ENCODE measurements at places on chromosomes 12 and 14.

DNA sequence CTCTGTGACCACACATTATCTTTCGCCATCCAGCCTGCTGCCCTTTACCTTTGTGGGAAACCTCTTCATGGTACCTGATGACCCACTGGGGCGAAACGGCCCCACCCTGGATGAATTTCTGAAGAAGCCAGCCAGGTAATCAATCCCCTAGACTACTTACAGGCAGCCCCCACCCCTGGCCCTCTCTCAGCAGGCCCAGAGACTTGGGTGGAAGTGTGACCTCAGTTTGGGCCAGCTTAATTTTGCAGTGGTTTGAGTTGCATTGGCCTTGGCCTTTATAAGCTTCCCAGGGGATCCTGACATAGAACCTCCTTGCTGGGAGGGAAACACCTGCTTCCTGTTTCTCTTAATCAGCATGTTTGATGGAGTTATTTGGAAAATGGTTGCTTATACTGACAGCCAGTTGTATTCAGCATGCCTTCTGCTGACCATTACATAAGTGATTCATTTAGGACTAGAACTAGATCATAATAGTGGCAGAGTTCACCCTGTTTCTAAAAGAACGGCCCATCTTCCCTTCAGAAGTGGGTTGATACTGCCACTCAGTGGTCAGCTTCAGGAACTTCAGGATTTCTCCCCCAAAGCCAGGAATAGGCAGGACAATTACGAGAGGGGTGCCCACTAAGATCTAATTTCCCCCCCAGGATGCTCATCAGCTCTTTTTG is 6.1 kb downstream of the SDR39U1 start:
- DNase-seq = no peak

GRCh38 chr12:128180166-128180565 is 86.8 kb upstream of the TMEM132C start:
- no peak for DNase-seq

- no peak for DNase-seq
Observed at GRCh38 chr12:4482936-4483335, 37.3 kb upstream of the FGF6 start.

- no peak for DNase-seq
Observed at GRCh38 chr12:105352052-105352451, 21.6 kb downstream of the C12orf75 start.

DNA sequence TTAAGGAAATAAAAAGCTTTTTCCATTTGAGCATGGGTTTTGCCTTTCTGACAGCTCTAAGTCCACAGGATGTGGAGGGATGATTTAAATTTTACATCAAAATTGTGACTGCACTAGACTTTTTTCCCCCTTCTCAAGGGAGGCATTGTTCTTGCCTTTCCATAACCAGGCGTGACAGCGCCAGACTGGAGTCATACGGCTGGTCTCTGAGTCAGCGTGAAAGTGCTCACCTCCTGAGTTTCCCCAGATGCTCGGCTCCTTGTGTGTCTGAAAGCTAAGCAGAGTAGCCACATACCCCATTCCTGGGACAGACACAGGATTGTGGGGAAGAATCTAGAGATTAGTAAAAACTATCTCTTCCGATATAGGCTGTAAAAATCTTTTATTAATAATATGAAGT is 43.1 kb downstream of the SOX5 start:
- no peak for DNase-seq

GRCh38 chr12:88662961-88663360 is 82.7 kb upstream of the KITLG start:
- DNase-seq = no peak

- DNase-seq = no peak
Observed at GRCh38 chr12:31362115-31362758, 36.3 kb upstream of the SINHCAF start.

DNA sequence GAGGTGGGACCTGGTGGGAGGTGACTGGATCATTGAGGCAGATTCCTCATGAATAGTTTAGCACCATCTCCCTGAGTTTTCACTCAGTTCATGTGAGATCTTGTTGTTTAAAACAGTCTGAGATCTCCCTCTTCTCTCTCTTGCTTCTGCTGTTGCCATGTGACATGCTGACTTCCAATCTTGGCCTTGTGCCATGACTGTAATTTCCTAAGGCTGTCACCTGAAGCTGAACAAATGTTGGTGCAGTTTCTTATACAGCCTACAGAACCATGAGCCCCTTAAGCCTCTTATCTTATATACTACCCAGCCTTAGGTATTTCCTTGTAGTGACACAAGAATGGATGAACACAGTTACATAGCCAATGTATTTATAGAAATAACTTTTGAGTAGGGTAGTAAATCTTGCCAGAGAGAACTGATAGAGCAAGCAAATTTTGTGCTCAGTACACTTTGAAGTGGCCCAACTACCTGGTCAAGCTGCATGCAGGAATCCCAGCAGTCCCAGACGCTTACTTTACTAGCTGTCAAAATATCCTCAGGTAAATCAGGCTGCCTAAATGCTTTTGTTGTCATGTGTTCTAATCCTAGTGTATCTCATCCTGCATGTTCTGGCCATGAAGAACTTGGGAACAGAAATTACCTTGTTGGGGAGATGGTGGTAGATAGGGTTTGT is 445.6 kb upstream of the MIS18BP1 start:
- no peak for DNase-seq

- no peak for DNase-seq
Observed at GRCh38 chr14:50999726-51000125, 55.4 kb upstream of the PYGL start.

DNA sequence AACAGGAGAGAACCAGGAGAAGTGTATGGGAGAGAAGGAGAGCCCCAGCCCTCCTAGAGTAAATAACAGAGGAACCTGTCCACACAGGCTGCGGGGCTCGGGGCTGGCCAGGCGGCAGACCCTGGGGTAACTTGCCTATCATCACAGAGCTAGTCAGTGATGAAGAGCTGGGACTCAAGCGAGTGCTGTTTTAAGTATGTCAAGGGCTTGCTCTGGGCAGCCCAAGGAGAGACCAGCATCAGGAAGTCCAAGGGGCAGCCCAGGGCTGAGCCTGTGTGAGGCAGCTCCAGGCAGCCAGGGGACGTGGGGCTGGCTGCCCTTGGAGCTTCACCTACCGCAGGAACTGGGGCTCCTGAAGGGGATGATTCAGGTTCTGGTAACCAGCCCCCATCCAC is 10.0 kb downstream of the VWF start:
- DNase-seq = no peak

- no peak for DNase-seq
Observed at GRCh38 chr14:106619606-106620005, 1093.2 kb downstream of the TMEM121 start.

DNA sequence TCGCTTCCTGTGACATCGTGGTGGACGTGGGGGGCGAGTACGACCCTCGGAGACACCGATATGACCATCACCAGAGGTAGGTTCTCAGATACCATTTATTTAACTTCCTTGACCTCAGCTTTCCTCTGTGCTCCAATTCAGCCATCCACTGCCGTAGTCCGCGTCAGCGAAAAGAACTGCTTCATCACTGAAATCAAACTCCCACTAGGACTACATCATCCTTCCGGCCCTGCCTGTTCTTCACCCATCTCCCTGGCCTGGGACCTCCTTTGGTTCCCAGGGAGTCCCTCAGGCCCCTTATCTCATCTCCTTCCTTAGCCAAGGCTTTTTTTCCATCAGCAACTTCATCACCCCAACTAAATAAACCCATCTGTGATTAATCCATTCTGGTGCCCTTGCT is 692 bp downstream of the MYG1 start:
- DNase-seq = no peak

Data from stimulated activated CD8-positive, alpha-beta memory T cell treated with anti-CD3 and anti-CD28 coated beads, Interleukin-15, amount 100 ng/mL, for 4 hours (primary cell).